ENCODE measurements at places on chromosomes 2 and 18.

DNA sequence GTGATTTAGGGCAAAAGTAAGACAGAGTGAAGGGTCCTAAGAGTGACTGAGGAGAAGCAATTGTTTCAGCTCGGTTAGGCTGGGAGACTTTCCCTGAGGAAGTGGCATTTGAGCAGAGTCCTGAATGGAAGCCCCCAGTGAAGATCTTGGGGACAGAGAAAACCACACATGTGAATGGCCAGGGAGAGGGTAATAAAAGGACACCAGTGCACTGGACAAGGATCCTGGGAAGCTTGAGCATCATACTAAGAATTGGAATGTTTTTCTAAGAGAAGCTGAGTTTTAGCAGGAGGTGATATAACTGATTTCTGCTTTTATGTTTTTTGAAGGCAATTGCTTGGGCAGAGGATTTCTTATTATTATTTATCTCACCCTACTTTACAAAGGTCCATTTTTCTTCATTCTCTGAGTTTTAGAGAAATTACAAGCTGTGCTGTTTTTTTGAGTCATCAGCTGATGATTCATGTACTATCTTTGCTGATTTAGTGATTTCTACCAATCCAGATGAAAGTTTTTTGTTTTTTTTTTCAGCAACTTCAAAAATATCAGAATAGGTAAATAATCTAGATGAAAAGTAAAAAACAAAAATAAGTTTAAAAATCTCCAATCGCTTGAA is 43.5 kb downstream of the MFSD6 start:
- DNase-seq, result no peak

GRCh38 chr2:181536730-181537129 is 79.5 kb downstream of the ITGA4 start:
- DNase-seq, result no peak

- DNase-seq, result no peak
Measured at GRCh38 chr2:217478831-217479455, 523.9 kb downstream of the TNS1 start.

GRCh38 chr2:84458551-84459017 is 496 bp downstream of the SUCLG1 start:
- DNase-seq, result no peak

GRCh38 chr2:212959471-212960117 is 191.8 kb downstream of the IKZF2 start:
- DNase-seq, result no peak

GRCh38 chr2:126891681-126892500 is 6.8 kb upstream of the TEX51 start:
- DNase-seq, result no peak

GRCh38 chr18:52936931-52937330 is 596.9 kb downstream of the DCC start:
- no peak for DNase-seq

DNA sequence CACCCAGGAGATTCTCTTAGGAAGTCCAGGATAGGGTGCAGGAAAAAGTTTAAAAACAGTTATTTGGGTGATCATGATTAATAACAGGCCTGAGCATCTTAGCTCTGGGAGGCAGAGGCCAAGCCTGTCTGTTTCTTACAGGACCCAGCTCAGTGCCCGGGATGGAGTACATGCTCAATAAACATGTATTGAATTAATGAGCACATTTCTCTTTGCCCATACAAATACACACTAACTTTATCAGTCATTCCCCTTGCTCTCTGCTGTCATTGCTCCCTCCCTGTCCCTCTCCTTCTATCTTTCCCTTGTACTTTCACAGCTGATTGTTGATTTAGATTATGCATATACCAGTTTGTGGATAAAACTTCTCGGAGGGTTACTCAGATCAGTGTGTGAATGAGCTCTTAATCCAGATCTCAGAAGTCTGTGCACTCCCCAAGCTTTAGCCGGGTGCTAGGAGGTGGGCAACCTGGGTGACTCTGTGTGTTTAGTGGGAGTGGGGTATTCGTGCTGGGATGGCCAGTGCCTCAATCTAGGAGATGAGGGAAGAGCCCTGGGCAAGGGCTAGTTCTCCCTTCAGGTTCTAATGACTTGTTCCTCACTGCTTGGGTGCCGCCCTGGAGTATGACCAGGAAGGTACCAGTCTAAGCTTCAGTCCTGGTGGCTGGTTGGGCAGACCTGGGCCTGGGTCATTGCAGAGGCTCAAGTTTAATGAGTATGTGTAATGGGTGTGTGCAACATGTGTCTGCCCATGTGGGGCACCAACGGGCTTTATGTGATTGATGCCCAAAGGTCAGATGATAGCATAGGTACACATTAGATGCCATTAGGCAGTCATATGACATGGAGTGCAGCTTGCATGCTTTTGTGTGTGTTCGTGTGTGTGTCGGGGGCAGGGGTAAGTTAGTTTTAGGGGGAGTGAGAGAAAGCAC is 10.6 kb downstream of the EMX1 start:
- DNase-seq, result no peak

DNA sequence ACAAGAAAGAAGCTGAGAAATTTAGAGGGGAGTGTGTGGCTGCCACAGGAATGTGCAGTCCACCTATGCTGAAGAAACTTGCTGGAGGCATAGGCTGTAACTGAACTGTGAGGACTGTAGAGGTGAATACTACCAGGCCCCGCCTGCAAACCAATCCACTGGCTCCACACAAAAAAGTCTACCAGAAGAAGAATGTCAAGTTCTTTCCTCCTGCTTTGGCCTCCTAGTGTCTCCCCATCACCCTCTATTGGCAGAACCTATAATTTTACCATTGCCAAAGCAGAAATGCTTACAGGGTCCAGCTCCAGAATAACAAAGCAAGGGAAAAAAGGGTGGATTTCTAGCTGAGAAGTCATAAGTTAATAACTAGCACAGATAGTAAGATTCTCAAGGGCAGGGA is 5.9 kb upstream of the ATP5MC3 start:
- DNase-seq, result no peak

DNA sequence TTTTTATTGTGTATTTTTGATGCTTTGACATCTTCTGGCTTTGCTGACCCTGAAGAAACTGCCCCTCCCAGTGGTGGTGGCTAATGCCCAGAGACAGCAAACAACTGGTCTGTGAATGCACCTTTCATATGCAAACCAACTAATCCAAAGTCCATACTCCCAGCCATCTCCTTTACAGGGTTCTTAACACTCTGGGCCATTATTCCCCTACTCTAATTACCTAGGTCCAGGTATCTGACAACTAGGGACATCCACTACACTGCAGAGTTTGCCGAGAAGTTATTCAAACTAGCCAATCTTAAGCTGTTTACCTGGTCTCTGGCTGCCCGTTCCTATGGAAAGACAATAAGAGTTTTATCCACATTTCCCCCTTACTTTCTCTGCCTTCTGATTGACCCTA is 73.6 kb downstream of the FSHR start:
- no peak for DNase-seq

GRCh38 chr2:14827226-14828023 is 194.9 kb downstream of the LRATD1 start:
- no peak for DNase-seq

Measured in HFF-Myc (cell line).